Mesangial cell (primary cell): ENCODE measurements at places on chromosomes 1 and 21. TPM values are rescaled to one million over a fixed set of nuclear protein-coding genes. Genes with fewer than 3 reads are reported as not detected.

PLA2G5 gene
- total RNA-seq, result not detected in 2 replicates

SLC2A5 gene
- 0.33 and 0.51 TPM in 2 replicates for total RNA-seq

FCRL6 gene
- total RNA-seq, result not detected in 2 replicates

ATP1A4 gene
- total RNA-seq, result not detected in 2 replicates

HTR6 gene
- not detected in 2 replicates for total RNA-seq

ACAP3 gene
- total RNA-seq, result 33.6 and 49.2 TPM in 2 replicates

HLX gene
- 2.8 and 3.9 TPM in 2 replicates for total RNA-seq

ORC1 gene
- 1.9 and 17.1 TPM in 2 replicates for total RNA-seq

SELE gene
- total RNA-seq, result not detected in 2 replicates

LMX1A gene
- total RNA-seq, result not detected in 2 replicates

ALX3 gene
- not detected in 2 replicates for total RNA-seq
